ENCODE measurements at places on chromosomes 12 and 14. TPM values are rescaled to one million over a fixed set of nuclear protein-coding genes. Genes with fewer than 3 reads are reported as not detected.

DNA sequence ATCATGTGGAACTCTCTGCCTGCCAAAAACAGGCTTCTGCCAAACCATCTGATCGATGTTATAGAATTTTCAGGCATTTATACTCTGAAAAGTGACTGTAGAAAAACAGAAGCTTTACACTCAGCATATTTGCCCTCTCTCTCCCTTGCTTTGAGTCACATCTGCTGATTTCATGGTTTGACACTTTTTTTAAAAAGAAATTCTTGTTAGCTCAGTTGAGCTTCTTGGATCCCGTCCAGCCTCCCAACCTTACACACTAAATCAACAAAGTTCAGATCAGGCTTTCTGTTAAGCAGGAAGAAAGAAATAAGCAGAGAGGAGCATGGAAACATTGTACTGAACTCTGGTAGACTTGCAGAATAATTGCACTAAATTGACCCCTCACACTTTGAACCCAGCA, 193.6 kb upstream of the SEL1L start:
- DNase-seq, result no peak

DNA sequence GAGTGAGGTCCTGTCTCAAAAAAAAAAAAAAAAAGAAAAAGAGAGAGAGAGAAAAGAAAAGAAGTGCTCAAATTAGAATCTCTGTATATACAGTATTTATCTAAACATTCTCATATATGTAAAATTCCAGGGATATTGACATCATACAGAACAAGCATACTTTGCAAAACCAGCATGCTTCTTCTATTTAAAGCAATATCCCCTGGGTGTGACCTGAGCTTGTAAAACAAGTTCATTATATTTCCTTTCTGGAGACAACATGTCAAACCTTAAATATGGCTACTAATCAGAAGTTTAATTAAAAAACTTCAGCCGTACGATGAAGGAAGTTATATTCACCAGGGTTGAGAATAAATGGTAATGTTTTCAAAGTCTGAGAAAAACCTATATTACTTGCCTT, 175.8 kb upstream of the HMGA2 start:
- DNase-seq, result no peak

DNA sequence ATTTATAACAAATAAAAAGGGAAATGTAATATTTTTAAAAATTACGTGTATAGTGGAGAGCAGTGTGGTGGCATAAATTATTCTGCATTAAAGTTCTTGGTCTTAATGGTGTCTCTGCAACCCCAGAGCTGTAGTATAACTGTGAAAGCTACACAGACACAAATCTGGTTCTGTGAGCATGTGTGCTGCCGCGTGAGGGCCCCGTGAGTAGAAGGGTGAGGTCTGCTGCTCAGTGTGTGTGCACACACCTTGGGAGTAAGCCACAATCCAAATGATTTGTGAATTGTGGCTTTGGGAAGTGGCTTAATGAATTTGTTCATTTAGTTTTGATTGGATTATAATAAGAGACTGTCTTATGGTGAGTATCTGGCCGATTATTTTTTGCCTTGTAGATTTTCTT, 16.8 kb downstream of the PELI2 start:
- DNase-seq, result no peak

GRCh38 chr14:101064718-101065117, 161.2 kb upstream of the RTL1 start:
- DNase-seq, result no peak

DNA sequence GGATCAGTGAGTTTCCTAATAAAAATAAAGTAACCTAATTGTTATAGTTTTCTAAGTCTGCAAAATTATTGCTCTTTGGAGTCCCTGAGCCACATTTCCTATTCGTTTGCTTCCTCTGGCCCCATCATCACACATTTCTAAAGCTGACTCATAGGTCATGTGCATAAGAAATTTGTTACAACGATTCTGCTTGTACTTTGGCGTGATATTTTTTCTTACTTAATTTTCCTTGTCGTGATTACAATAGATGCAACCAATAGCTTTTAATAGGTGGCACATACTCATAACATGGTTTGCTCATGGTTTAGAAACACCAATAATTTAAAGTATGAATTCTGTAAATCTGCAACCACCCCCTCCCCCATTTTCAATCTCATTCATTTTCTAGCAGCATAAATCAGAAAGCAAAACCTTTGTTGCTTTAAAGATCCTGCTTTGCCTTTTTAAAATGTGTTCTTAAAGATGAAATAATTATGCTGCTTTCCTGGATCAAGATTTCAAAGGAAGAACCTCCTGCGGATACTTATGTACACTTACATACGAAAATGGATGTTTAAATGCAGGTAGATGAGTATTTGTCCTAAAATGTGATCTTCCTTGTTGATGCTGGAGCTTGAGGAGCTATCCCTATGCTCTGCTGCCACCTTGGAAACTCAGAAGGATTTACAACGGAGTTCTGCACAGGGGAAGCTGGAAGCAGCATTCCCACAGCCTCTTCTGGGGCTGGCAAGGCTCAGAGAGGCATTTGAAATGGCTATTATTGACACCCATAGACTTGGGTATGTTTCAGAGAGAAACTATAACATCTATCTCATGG, 1.7 kb upstream of the FLRT2 start:
- peak; percentile 97 for DNase-seq

DNA sequence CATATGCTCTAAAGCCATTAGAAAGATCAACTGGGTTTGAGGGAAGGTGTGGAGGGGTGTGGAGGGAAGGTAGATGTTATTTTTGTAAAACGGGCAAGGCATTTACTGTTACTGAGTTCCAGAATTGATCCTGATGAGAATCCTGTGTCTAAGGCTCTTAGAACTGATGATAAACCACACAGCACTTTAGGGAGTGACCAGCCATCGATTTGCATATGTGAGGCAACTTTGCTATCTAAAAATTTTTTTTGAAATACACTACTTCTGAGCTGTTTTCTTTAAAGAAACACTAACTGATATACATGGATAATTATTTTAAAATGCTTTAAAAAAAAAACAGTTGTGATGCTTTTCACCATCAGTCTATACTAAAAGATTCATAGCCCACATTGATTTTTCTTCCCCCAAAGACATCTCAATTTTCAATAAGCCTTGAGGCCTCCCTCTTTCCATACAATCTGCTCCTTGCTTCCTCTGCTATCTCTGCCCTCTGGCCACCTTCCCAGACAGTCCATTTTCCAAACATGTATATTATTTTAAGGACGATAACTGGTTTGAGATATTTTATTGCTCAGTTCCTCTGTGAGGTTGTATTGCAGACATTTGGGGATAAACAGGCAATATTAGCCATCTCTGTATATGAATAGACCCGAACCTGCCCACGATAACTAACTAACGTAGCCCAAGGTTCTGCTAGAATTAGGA, 265.9 kb downstream of the EFCAB11 start:
- DNase-seq, result no peak

NANOG gene
- total RNA-seq, result not detected

TPPP2 gene
- not detected for total RNA-seq

LYZ gene
- total RNA-seq, result not detected

LMO3 gene
- total RNA-seq, result not detected

MAPKAPK5 gene
- total RNA-seq, result 31.1 TPM

Measured in dermis blood vessel endothelial cell (primary cell).